ENCODE measurements at places on chromosomes 3 and 15.

DNA sequence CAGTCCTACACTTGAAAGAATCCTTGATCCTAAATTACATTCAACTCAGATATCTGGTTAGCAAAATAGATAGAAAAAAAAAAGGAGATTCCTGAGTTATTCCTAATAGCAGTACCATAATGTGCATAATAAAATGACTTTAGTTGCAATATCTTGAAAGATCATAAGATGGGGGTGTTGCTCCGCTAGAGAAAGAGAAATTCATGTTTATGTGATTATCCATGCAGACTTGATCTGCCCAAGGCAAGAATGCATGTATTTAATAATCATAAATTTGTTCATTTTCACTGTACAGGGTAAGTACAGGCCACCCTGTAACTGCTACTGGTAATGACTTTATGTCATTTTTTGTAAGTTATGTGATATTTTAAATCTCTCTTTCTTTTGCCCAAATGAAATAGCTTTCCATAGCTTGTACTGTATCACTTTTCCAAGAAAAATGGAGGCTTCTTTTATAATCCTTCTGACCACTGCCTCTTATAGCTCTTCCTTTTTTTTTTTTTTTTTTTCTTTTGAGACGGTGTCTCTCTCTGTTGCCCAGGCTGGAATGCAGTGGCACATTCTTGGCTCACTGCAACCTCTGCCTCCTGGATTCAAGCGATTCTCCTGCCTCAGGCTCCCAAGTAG lies 84.6 kb downstream of the HCN4 start:
- H3K27ac ChIP-seq = no peak overlapping the region
- H3K36me3 ChIP-seq = peaks cover 24% of the 10 kb centered on the region
- no peak for DNase-seq
- no peaks in the 10 kb centered on the region for H3K4me1 ChIP-seq
- no peaks in the 10 kb centered on the region for H3K27me3 ChIP-seq

DNA sequence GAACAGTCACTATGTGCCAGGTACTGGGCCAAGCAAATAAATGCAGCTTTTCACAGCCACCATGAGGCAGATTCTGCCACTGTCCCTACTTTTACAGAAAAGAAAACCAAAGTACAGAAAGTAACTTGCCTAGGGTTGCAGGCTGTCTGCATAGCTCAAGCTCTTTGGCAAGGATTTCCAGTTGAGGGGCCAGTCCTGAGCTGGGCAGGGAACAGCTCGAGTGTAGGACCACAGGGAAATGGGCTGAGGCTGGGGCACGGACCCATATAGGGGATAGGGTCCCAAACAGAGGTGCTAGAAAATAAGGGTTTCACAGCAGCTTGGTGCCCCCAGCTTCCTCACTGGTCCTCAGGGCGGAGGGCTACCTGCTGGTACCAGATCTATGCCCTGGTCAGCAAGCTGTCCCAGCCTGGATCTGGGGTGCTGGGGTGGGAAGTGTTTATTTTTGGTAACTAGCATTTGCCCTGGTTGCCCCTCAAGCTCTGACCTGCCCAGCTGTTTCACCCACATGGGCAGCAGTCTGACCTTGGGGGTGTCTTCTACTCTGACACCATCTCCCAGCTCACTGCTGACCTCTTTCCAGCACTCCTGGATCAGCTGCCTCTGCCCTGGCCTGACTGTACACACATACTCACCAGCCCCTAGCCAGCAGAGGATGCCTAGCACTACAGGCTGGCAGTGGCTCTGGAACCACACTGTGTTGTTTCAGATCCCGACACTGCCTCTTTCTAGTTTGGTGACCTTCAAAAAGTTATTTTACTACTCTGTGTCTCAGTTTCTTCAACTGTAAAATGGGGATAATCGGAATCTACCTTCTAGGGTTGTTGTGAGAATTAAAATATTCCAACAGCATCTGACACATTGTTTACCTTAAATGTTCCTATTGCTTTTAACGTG lies 16.2 kb downstream of the MRAS start:
- no peak overlapping the region for H3K4me3 ChIP-seq
- no peaks in the 10 kb centered on the region for H3K27me3 ChIP-seq
- H3K4me1 ChIP-seq = no peaks in the 10 kb centered on the region
- H3K27ac ChIP-seq = no peak overlapping the region

DNA sequence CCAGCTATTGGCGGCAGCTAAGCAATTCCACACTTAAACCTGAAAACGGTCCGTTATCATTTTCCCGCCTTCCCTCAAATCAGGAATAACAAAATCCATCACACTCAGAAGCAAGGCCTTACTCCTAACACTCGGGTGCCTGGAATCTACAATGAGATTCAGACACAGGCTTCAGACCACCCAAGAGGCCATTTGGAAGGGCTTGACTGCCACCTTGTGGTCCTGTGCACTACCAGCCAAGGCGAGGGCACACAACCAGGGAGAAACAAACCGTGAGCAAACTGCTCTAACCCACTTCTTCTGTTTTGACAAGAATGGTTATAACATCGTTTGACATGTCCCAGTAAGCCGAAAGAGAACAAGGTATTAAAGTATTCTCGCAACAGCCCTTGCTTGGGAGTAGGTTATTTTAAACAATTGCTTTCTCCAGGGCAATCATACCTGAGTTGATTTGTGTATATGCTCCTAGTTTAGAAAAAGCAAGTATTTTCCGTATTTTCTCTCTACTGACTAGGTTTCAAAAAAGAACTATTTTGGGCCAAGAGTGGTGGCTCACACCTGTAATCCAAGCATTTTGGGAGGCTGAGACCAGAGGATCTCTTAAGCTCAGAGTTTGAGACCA lies 40.1 kb upstream of the TAFA4 start:
- H3K4me3 ChIP-seq = no peak overlapping the region
- no peak overlapping the region for H3K27ac ChIP-seq
- DNase-seq = peak; percentile 85
- H3K36me3 ChIP-seq = peaks cover 1% of the 10 kb centered on the region

DNA sequence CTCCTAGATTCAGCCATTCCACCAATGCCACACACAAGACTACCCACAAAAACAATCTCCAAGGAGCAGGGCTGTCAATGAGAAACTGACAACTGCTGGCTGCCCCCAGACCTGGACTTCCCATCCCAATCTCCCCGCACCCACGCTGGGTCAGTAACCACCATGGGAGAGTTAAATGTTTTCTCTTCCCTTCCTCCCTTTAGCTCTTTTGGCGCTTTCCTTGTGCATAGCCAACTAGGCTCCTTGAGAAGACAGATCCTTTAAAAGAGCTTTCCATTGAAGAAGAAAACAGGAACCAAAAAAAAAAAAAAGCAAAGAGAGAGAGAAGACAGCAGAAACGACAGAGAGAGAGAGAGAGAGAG lies 8.3 kb downstream of the BCL6 start:
- DNase-seq = no peak
- no peaks in the 10 kb centered on the region for H3K36me3 ChIP-seq
- H3K27me3 ChIP-seq = peaks cover 13% of the 10 kb centered on the region

DNA sequence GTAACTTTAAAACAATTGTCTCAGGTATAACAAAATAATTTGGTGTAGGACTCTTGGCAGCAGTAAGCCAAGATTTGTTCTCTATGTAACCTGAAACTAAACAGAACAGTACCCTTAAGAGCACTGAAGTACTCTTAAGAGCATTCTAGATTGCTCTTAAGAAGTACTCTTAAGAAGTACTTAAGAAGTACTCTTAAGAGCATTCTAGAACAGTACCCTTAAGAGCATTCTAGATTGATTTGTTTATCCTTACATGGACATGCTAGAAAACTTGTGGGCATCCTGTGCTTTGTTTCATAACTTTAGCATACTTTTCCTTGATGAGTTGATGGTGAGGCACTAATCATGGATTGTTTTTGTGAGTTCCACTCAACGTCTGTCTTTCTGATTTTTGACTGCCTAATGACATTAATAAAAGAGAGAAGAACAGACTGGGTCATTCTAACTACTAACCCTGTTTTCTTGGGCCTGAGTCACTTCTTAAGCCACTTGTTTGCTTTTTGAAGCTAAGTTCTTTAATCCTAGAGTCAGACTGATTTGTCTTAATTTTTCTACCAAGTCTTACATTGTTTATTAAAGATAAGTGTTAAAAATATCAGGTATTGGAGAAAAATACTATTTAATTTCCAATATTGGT lies 57.2 kb upstream of the UTS2B start:
- H3K36me3 ChIP-seq = no peaks in the 10 kb centered on the region
- no peak for DNase-seq
- H3K4me1 ChIP-seq = no peaks in the 10 kb centered on the region
- H3K27ac ChIP-seq = no peak overlapping the region

- no peaks in the 10 kb centered on the region for H3K27me3 ChIP-seq
- no peak overlapping the region for H3K27ac ChIP-seq
- no peaks in the 10 kb centered on the region for H3K36me3 ChIP-seq
- H3K4me1 ChIP-seq = no peaks in the 10 kb centered on the region
- H3K4me3 ChIP-seq = no peak overlapping the region
Measured at GRCh38 chr15:57606816-57607215, 15.1 kb downstream of the MYZAP start.

DNA sequence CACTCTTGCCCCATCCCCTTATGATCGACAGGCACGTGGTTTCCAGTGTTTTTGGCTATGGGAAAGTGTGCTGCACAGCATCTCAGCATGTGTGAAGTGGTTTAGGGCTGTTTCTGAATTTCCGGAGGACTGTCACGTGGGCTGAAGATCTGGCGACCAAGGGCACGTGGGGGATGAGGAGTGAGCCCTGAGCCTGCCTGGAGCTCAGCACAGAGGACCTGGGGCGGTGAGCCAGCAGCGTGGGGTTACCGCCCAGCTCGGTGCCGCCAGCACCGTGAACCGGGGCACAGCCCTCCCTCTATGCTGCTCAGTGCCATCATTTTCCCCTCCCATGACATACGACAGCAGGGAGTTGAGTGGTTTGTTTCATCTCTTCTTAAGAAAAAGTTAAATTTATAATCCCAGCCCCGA lies 150.2 kb downstream of the DNAJB8 start:
- H3K4me1 ChIP-seq = peaks cover 4% of the 10 kb centered on the region
- no peaks in the 10 kb centered on the region for H3K27me3 ChIP-seq
- no peak overlapping the region for H3K4me3 ChIP-seq

GRCh38 chr3:143784446-143784845 lies 63.8 kb downstream of the SLC9A9 start:
- H3K4me1 ChIP-seq = no peaks in the 10 kb centered on the region
- no peaks in the 10 kb centered on the region for H3K36me3 ChIP-seq
- H3K27ac ChIP-seq = no peak overlapping the region
- no peak overlapping the region for H3K4me3 ChIP-seq

GRCh38 chr15:59812889-59813288 lies 123.8 kb upstream of the BNIP2 start:
- no peak for DNase-seq
- no peaks in the 10 kb centered on the region for H3K36me3 ChIP-seq
- H3K27ac ChIP-seq = no peak overlapping the region
- H3K4me3 ChIP-seq = no peak overlapping the region

- H3K27ac ChIP-seq = no peak overlapping the region
- no peaks in the 10 kb centered on the region for H3K27me3 ChIP-seq
- H3K4me3 ChIP-seq = no peak overlapping the region
- peaks cover 5% of the 10 kb centered on the region for H3K4me1 ChIP-seq
- no peak for DNase-seq
- no peaks in the 10 kb centered on the region for H3K36me3 ChIP-seq
Measured at GRCh38 chr15:81942655-81943195, 103.1 kb downstream of the MEX3B start.

DNA sequence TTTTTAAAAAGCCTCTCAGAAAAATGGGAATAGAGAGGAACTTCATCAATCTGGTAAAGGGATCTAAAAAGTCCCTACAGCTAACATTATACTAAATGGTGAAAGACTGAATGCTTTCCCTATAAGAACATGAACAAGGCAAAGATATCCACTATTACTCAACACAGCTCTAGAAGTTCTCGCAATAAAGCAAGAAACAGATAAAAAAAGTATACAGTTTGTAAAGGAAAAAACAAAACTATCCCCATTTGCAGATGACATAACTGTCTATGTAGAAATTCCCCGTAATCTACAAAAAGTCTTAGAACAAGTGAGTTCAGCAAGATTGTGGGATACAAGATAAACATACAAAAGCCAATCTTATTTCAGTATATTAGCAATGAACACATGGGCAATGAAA lies 15.4 kb downstream of the EDC3 start:
- H3K27me3 ChIP-seq = no peaks in the 10 kb centered on the region
- no peak overlapping the region for H3K4me3 ChIP-seq
- no peak overlapping the region for H3K27ac ChIP-seq
- DNase-seq = no peak
- no peaks in the 10 kb centered on the region for H3K36me3 ChIP-seq
- H3K4me1 ChIP-seq = no peaks in the 10 kb centered on the region

- H3K27ac ChIP-seq = no peak overlapping the region
- no peak for DNase-seq
Measured at GRCh38 chr3:183584246-183584913, 28.9 kb upstream of the KLHL6 start.

- H3K36me3 ChIP-seq = no peaks in the 10 kb centered on the region
- H3K27me3 ChIP-seq = no peaks in the 10 kb centered on the region
- H3K4me3 ChIP-seq = no peak overlapping the region
- no peak overlapping the region for H3K27ac ChIP-seq
- no peaks in the 10 kb centered on the region for H3K4me1 ChIP-seq
Measured at GRCh38 chr15:29356786-29357185, 87.2 kb upstream of the NSMCE3 start.

DNA sequence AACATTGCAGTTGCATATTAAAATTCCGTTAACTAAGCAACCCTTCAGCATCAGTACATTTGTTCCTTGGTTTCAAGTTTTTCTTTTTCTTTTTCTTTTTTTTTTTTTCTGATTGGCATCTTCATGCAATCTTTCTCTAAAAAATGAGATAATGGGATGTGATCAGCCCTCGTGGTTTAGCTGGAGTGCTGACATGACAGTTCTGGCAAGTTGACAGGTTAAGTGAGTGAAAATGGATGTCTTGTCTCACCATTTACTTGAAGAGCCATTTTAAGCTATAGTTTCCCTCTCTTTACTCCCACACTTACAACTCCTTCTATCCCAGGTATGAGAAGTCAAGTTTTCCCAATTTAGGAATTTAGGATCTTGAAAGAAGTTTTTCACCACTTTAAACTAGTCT lies 495.2 kb downstream of the ROBO2 start:
- no peak overlapping the region for H3K27ac ChIP-seq
- H3K4me1 ChIP-seq = no peaks in the 10 kb centered on the region
- no peaks in the 10 kb centered on the region for H3K27me3 ChIP-seq
- no peaks in the 10 kb centered on the region for H3K36me3 ChIP-seq

DNA sequence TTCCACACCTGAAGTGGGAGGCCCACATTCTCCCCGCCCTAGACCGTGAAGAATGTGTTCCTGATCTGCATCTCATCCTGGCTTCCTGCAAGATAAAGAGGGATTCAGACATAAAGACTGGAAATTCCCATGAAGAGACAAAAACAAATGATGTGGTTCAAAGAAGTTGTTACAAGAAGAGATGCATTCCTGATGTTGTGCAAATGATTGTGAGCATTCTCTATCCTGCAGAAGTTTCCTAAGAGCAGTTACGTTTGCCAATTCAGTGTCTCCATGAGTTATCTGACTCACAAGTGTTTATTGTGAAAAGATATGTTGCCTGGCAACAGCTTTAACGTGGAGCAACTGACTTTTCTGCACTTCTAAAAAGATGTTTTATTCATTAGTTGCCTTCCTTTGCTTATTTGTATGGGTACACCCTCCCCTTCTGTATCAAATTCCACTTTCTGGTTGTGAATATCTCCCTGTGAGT lies 107.8 kb downstream of the ZIC4 start:
- H3K27me3 ChIP-seq = no peaks in the 10 kb centered on the region
- no peak overlapping the region for H3K4me3 ChIP-seq
- H3K27ac ChIP-seq = no peak overlapping the region
- peaks cover 4% of the 10 kb centered on the region for H3K4me1 ChIP-seq
- H3K36me3 ChIP-seq = no peaks in the 10 kb centered on the region
